ENCODE measurements at places on chromosomes 2 and 18.

- DNase-seq, result peak; percentile 7
Measured at GRCh38 chr18:616380-616995, 19.7 kb downstream of the CLUL1 start.

- DNase-seq, result no peak
Measured at GRCh38 chr2:125870264-125870663, 785.7 kb upstream of the GYPC start.

GRCh38 chr18:22169889-22170420 is 566 bp downstream of the GATA6 start:
- no peak for DNase-seq

- no peak for DNase-seq
Measured at GRCh38 chr2:152585830-152586484, 131.3 kb downstream of the PRPF40A start.

- DNase-seq, result no peak
Measured at GRCh38 chr18:40608226-40608625, 1346.8 kb upstream of the PIK3C3 start.

GRCh38 chr2:233461481-233461891 is 105.1 kb downstream of the USP40 start:
- DNase-seq, result no peak

DNA sequence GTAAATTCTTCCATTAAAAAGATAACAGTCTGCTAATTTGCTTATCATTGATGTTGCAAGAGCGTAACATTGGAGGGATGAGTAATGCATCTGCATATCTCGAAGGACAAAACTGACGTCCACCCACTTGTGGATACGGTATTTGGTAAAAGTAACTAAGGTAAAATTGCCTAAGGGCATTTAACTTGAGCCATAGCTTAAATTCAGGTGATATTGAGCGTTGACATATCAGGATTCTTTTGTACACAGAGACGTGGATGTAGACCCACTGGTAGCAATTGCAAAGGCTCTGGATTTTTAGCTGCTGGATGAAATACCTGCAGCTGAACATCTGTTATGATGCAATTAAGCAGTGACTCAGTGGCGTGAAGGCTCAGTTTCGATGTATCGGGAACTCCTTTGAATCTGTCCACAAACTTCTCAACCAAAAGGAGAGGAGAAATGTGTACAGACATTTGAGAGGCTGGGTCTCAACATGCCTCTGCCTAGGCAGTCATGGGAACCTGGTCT is 119.3 kb downstream of the SPTBN1 start:
- no peak for DNase-seq

DNA sequence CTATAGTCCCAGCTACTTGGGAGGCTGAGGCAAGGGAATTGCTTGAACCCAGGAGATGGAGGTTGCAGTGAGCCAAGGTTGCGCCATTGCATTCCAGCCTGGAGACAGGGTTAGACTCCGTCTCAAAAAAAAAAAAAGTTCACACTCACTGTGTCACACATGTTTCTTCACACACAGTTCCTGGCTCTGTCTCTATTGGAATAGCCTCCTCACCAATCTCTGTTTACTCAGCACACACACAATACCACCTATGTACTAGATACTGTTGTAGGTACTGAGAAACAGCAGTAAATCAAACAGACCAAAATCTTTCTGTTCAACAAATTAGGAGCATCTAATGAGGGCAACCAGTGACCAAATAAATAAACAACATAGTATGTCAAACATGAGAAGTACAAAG is 3.3 kb downstream of the TTC31 start:
- DNase-seq, result no peak

- DNase-seq, result no peak
Measured at GRCh38 chr2:47094511-47095142, 60.5 kb downstream of the STPG4 start.

GRCh38 chr2:99728166-99728565 is 238.3 kb upstream of the REV1 start:
- no peak for DNase-seq

DNA sequence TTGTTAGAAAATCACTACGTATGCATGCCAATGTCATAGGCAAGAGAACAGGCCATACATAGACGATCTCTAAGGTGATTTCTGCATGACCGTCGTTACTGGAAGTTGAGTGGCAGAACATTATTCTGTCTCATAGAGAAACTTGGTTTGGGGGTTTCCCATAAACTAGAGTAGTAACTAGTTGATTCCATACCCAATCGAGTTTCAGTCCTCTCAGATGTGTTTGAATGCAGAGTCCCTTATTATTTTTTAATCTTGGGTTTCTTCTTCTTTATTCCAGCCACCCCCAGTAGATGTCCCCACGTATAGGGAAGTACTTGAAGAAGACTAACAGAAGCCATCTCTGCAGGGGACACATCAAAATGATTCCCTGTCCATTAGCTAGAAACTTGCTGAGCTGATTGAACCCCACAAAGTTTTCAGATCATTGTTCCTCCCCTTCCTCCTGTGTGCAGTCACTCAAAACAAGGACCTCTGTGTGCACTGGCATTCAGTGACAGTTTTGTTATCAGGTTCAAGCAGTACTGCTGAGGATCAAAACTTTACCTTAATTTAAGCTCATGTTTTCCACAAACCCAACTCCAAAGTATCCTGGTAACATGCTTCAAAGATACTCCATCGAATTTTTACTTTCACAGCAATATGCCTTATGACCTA is 68.4 kb upstream of the CDCA7 start:
- no peak for DNase-seq

GRCh38 chr2:38095079-38095995 is 19.4 kb upstream of the CYP1B1 start:
- DNase-seq, result no peak

GRCh38 chr2:237744613-237745249 is 53.8 kb upstream of the RBM44 start:
- DNase-seq, result peak; percentile 70

DNA sequence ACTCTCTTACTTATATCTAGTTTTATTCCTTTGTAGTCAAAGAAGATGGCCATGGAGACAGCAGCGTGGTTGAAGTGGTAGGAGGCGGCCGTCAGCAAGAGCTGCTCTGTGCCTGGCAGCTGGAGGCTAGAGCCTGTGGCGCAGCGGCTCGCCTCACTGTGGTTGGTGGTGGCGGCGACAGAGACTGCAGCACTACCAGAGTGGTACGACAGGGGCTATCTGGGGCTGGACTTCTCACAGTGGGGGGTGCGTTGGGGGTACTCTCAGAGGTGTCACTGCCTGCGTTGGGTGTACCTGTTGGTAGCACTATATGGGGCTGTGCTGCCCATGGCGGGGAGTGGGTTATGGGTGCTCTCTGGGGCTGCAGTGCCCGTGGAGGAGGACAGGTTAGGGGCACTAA is 8.5 kb upstream of the ANKRD62 start:
- DNase-seq, result no peak

DNA sequence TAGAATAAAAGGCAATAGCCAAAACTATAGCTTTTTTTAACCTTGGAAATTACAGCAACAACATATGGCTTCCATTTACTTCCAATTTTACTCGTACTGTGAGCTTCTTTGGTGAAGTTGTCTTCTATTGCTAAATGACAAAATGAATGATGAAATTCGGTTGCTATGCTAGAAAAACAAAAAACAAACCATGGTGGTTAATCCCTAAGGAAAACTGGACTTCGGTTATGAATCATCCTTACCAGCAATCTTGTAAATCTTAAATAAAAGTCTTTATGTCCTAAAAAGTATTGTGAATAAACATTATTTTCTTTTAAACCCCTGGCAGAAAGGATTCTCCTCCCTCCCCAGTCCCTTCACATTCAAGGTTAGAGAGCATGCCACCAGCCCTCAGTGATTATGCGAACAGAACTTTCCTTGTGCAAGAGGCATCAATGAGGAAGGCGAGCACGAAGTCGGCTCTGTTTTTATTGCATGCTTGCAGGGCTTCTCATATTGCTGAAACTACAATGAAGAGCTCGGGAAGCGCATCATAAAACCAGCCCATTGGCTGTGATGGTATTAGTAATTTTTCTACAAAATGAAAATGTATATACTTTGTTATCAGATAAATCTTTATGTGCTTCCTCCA is 62.9 kb downstream of the ZNF521 start:
- DNase-seq, result no peak

DNA sequence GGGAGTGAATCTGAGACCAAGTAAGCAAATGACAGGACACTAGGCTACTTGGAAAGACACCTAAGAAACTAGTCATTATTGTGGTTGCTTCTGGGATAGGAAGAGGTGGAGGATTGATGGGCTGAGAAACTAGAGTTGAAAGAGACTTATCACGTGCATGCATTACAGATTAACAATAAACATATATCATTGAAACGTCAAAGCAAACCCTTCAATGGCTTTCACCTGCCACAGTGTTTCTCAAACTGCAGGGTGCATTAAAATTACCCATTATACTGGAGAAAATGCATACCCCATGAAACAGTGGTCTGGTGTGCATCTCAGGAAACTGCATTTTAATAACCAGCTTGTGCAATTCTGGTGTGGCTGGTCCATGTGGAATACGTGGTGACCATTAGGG is 318.8 kb downstream of the SMAD2 start:
- no peak for DNase-seq

GRCh38 chr18:57627488-57627887 is 5.9 kb upstream of the NARS1 start:
- no peak for DNase-seq

DNA sequence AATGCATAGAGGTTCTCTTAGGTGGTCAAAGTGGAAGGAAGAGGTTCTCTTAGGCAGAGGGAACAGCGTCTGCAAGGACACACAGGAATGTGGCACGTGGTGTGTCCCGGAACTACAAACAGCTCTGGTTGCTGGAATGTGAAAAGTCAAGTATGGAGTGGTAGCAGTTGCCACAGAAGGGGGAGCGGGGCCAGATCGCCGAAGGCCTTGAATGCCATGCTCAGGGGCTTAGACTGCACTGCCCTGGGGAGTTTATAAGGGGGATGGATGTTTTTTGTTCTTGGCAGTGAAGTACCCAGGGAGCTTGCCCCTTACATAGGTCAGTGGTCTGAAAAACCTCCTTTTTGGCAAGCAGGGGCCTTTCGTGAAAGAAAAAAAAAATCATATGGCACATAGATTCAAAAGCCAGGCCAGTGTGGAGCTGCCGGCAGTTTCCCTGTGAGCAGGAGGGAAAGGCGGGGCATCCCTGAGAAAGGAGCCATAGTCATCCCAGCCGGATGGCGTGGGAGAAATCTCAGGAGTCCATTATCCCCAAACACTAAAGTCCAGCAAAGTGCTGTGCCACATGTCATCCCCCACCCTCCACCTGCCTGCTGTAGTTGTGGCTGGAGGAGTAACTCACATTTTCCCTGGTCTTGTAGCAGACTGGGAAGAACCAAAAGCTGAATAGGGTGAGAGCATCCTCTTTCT is 45.4 kb downstream of the GORASP2 start:
- no peak for DNase-seq

- DNase-seq, result no peak
Measured at GRCh38 chr18:46424898-46425297, 232.1 kb downstream of the LOXHD1 start.

DNA sequence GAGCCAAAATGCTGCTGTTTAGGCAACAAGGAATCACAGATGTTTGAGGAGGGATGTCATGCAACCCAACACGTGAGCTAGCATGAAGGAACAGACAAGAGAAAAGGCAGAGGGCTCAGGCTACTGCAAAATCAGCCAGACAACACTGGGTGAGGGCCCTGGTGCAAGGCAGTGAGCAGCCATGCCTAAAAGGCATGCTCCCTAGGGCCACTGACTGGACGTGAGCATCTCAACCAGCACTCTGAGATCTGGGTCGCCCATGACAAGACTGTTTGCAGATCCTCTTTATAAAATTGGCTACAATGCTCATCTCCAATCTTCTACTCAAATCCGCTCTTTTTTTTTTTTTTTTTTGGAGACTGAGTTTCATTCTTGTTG is 49.1 kb downstream of the KIAA2012 start:
- no peak for DNase-seq

Measured in naive thymus-derived CD4-positive, alpha-beta T cell (primary cell).